ENCODE measurements at places on chromosomes 5 and 9.

- no peak for DNase-seq
Observed at GRCh38 chr9:32665101-32665500, 29.6 kb upstream of the TAF1L start.

DNA sequence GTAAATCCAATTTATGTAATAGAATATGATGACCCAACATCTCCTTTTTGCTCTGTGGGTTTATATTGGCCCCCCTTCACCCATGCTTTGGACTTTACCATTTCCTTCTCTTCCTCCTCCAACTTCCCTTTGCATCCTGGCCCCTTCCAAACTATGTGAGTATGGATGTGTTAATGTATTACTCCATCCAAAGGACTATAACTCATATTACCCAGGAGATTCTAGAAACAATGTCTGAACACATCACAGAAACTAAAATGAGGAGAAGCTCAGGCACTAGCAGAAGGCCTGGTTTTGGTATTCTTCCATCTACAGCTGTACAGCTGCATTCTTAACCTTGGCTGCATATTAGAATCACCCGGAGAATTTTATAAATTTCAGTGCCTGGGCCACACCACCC, 110.7 kb downstream of the PDE4D start:
- no peak for DNase-seq

- no peak for DNase-seq
Observed at GRCh38 chr5:132431632-132432031, 58.9 kb downstream of the IRF1 start.

DNA sequence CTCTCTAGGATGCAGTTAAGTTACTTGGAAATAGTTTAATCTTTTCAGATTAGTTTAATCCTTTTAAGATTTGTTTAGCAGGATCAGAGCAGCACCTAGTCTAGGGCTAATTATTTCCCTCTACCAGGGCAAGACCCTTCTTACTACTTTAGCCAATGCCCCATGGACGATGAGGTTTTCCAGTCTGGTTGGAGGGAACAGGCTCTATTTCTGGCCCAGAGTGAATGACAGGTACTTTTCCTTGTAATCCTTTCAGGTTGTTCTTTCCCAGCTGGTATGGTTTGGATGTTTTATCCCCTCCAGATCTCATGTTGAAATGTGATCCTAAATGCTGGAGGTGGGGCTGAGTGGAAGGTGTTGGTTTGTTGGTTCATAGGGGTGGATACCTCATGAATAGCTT, 27.2 kb downstream of the PTTG1 start:
- no peak for DNase-seq

All from renal cortex interstitium (tissue), 15 donors.